ENCODE measurements at places on chromosomes 2 and 18.

GRCh38 chr2:197200051-197200761 lies 110.4 kb downstream of the ANKRD44 start:
- DNase-seq = no peak

DNA sequence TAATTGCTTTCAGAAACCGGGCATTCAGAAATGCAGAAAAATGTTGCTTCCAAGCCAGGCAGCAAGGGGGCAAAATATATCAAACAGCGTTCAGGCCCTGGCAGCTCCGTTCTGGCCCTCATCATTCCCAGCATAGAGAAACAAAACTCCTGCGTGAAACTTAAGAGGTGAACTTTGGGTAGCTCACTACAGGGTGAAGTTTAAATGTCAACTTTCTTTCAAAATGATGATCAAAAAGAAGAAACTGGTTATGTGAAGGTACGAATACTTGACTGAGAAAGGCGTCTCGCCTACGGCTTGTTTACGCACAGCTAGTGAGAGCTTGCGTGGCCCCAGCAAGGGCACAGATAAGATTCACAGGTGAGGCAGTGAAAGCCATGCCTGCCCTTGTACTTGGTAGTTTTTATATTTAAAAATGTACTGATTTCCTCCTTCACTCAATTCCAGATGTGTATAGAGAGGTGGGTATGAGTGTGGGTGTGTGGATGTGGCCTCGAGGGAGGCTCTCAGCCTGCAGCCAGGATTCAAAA lies 127.5 kb downstream of the NFATC1 start:
- DNase-seq = no peak

- DNase-seq = no peak
Measured at GRCh38 chr2:98127229-98127989, 40.4 kb downstream of the VWA3B start.

DNA sequence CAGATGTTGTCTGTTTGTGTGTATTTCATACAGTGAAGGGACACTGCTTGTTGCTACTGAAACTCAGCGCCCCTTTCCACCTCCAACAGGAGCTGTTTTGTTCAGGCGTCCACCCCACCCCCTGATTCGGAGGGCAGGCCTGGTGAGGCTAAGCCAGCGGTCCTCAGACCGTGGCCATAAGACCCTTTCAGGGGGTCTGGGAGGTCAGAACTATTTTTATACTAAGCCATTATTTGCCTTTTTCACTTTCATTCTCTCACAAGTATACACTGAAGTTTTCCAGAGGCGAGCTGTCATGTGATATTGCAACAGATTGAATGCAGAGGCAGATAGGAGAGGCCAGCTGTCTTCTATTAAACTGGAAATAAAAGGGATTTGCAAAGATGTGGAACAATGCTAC lies 39.7 kb upstream of the IGFBP5 start:
- DNase-seq = no peak
